ENCODE measurements at places on chromosomes 2 and 18.

DNA sequence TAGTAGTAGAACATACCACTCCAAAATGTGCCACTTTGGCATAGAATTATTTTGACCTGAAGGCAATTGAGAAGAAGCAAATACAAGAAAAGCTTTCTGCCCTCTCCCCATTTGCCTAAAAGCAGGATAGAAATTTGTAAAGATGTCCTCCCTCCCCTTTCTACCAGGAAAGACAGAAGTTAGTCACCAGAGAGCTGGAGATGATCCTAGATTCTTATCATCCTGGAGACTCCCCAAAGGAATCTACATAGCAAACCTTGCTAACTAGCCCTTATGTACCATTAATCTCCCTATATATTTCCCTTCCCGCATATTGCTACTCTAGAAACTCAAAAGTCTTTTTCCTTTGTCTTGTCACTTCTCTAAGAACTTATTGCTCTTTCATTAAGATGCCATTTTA lies 12.6 kb upstream of the TMEM37 start:
- no peak overlapping the region for H3K27ac ChIP-seq
- no peaks in the 10 kb centered on the region for H3K4me1 ChIP-seq
- H3K4me3 ChIP-seq = no peak overlapping the region
- DNase-seq = no peak
- H3K27me3 ChIP-seq = peaks cover 23% of the 10 kb centered on the region

DNA sequence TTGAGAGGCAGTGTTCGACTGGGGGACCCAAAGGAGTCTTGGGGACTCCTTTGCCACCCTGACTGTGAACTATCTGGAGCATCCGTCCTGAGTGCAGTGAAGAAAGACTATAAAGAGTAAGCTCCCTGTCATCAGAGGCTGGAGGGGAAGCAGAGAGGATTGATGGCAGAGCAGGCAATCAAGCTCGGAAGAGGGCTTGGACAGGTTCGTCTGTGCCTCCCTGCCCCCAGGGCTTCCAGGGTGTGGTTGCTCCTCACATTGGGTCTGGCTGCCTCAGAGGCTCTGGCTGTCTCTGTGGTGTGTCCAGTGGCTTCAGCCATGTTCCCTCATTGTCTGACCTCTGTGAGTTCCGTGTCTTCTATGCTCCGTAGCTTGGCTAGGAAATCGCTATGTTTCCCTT lies 13.8 kb upstream of the EN1 start:
- no peaks in the 10 kb centered on the region for H3K36me3 ChIP-seq
- H3K4me3 ChIP-seq = no peak overlapping the region
- no peak overlapping the region for H3K27ac ChIP-seq

DNA sequence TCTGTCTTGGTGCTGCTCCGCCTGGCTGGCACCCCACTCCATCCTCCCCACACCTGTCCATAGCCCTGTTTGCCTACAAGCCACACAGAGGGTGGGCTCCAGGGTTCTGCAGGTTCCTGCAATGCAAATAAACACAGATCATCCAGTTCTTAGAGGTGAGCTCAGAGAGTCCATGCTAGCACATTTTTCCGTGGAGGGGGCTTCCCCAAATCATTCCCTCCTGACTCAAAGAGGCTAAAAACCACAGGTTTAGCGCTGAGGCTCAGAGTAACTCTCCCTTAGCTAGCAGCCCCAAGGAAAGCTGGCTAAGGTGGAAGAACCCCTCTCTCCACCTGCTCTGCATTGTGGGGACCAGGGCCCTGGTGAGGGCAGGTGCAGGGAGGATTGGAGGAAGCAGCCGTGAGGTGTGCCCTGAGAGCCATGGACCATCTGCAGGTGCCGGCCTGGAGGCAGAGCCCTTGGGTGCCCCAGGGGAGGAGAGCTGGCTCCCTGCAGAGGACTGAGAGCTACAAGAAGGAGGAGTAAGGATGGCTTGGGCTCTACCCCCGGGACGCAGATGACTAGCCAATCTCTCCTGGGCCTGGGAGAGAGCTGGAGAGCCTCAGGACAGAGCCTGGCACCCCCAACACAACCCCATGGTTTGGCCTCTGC lies 23.8 kb upstream of the TEX44 start:
- H3K27me3 ChIP-seq = peaks cover 2% of the 10 kb centered on the region
- peaks cover 8% of the 10 kb centered on the region for H3K4me1 ChIP-seq
- no peak overlapping the region for H3K4me3 ChIP-seq
- H3K27ac ChIP-seq = no peak overlapping the region
- H3K36me3 ChIP-seq = no peaks in the 10 kb centered on the region

- no peak for DNase-seq
- H3K4me3 ChIP-seq = no peak overlapping the region
- H3K4me1 ChIP-seq = no peaks in the 10 kb centered on the region
- peaks cover 2% of the 10 kb centered on the region for H3K27me3 ChIP-seq
- H3K36me3 ChIP-seq = no peaks in the 10 kb centered on the region
Observed at GRCh38 chr18:43596105-43596712, 318.9 kb upstream of the SYT4 start.

- H3K36me3 ChIP-seq = no peaks in the 10 kb centered on the region
- H3K27ac ChIP-seq = no peak overlapping the region
- DNase-seq = peak; percentile 46
Observed at GRCh38 chr18:37322492-37323035, 243.0 kb downstream of the CELF4 start.

Data from activated CD4-positive, alpha-beta T cell treated with anti-CD3 and anti-CD28 coated beads for 36 hours (primary cell).